ENCODE measurements at places on chromosomes 6 and 20.

DNA sequence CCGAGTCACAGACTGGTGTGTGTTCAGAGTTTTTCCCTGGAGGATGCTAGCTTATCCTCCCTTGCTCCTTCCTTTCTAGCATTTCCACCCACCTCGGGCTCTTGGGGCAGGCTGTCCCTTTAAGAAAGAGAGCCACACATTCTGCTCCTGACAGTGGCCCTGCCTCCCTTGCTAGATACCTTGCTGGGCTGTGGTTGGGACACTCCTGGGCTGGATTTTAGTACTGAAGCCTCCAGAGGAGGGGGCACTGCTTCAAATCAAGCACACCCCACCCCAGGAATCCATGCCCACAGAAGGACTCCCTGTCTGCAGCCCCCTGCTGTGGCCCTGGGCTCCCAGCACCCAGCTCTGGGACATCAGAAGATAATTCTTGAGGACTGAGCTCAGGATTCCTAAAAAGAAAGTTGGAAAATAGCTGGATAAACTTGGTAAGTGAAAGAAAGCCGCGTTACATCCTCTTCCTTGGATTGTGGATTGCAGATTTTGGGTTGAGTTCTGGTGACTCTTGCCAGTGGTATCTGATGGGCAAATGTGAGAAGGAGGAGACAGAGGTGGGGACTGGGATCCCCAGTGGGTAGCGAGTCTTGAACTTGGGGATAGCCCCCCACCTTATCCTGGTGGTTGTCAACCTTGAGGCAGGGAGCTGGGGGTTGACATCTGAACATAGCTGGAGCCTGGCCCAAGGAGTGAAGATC lies 29.0 kb downstream of the DAAM2 start:
- no peak for DNase-seq

GRCh38 chr6:37256692-37257319 lies 766 bp upstream of the TBC1D22B start:
- no peak for DNase-seq

DNA sequence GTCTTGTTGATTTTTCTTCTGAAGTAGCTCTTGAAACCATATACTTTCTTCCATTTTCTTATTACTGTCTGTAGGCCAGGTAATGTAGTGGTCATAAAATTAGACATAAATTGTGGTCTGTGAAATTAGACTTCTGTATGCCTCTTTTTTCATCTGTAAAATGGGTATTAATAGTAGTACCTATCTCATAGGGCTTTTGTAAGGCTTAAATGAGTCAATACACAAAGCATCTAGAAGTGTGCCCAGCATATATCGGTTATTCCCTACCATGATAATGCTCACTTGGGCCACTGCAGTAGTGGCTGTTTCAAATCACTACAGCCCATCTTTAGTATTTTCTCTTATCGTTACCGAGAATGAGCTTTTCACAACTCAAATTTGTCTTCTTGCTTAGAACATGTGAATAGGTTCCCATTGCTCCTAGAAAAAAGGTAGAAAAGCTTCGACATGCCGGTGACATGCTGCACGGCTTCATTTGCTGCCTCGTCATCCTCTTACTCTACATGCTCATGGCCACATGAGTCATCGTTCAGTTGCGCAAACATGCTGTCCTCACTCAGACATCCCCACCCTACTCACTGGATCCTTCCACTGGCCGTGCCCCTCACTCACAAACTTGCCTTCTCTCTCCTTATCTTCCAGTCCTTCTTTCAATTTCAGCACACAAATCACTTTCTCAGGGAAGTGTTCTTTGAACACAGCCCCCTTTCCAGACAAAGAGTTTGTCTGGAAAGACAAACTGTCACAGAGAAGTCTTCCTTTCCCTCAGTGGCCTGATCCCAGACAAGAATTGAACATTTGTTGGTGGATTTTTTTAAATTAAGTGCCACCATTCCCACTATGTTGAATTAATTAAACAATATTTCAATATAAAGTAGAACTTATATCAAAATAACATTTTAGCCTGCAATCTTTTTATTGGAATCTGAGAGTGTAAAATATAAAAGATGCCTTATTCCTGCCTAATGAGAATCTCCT lies 32.2 kb upstream of the ERVFRD-1 start:
- no peak for DNase-seq

- no peak for DNase-seq
These were observed 78.0 kb downstream of the FGD2 start for GRCh38 chr6:37083243-37084138.

- no peak for DNase-seq
These were observed 212.5 kb upstream of the ECI2 start for GRCh38 chr6:4347877-4348276.

DNA sequence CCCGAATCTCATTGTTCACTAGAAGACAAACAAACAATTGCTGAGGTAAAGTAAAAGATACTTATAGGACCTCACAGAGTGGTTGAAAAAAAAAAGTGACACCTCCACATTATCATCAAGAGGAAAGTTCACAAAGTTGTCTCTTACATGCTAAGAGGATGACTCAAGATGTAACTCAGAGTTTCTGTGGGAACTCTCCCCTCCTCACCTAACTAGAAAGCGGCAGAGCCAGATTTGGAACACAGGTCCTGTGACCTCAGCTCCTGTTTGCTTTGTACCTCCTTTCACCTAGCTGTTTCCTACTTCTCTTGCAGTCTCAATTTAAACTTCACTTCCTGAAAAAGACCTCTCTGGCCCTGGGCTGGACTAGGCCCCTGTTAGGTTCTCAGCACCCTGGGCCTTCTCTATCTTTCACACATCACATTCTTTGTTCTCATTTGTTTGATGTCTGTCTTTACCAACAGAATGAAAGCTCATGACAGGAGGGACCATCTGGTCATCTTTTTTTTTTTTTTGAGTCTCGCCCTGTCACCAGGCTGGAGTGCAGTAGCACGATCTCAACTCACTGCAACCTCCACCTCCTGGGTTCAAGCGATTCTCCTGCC lies 60.8 kb downstream of the CD24 start:
- DNase-seq, result no peak

- no peak for DNase-seq
These were observed 413.7 kb downstream of the QKI start for GRCh38 chr6:163828038-163828795.

GRCh38 chr6:115071962-115072361 lies 729.1 kb upstream of the HS3ST5 start:
- DNase-seq, result no peak

GRCh38 chr20:34069341-34070078 lies 42.5 kb downstream of the EIF2S2 start:
- DNase-seq, result peak; percentile 38

- no peak for DNase-seq
These were observed 356.8 kb downstream of the HDGFL1 start for GRCh38 chr6:22925920-22926789.

DNA sequence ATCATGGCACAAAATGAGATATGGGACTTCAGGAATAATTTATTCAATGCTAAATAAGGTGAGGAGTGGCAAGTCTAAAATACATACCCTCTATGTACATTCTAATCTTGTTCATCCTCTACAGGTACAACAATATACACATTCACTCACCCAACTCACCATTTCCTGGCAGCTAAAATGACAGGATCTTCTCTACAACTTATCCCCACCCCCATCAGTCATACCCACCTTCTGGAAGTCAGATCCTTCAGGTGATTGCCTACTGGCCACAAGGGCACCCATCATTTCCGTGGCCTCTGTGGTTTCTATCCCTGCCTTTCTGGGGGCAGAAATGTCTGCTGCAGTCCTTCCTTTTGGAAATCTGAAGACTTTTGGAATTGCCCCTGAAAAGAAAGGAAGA lies 22.8 kb upstream of the CRIP3 start:
- no peak for DNase-seq

GRCh38 chr6:149995971-149996370 lies 29.4 kb downstream of the RAET1L start:
- DNase-seq, result no peak

- DNase-seq, result no peak
These were observed 4.2 kb upstream of the MAVS start for GRCh38 chr20:3842348-3842930.

DNA sequence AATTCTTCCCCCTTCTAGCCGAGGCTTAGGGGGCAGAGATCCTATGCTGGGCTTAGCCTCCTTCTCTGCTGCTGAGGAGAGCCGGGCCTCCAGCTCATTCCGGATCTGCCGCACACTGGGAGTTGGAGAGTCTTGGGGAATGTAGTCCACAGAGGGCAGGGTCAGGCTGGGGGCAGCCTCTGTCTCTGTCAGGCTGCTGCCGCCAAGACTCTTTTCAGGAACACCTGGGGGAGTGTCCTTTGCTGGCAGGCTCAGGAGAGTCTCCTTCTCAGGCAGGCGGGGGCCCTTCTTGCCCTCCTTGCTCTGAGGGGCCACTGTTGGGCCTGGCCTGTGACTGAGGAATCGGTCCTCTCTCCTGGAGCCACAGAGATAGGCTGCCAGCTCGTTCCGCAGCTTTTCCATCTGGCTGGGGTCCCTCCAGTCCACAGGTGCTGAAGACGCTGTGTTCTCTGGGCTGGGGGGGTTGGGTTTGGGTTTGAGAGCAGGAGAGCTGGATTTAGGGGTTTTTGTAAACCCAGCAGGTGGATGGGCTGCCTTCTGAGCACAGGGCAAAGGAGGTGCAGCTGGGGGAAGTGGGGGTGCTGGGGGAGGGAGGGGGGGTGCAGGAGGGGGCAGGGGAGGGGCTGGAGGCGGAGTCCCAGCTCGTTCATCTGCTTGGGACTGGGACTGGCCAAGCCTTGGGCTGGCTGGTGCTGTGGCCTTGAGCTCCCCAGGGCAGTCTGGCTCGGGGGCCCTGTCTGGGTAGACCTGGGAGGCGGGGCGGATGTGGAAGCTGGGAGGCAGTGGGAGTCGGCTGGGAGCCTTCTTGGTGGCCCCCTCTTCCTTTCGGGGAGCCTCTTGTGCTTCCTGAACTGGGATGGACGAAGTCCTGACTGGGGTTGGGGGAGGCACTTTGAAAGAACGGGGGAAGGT lies 36.1 kb downstream of the C6orf132 start:
- no peak for DNase-seq

- DNase-seq, result no peak
These were observed 48.9 kb downstream of the ATXN1 start for GRCh38 chr6:16712255-16712930.

DNA sequence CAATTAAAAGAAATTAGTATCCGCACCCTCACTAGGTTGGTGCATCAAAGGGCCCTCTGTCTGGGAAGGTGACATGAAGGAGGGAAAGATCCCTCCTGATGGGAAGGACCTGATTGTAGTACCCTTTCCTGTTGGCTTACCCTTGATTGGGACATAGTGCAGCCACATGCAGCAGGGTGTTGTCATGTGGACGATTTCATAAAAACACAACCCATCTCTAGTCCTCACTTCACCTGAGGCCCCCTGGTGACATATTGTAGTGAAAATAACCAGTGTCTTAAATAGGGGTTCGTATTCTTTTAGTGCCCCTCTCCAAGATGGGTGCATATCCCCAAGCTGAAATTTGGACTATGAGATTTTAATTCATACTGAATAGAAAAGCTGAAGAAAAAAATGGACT lies 97.3 kb downstream of the SLX4IP start:
- DNase-seq, result no peak

DNA sequence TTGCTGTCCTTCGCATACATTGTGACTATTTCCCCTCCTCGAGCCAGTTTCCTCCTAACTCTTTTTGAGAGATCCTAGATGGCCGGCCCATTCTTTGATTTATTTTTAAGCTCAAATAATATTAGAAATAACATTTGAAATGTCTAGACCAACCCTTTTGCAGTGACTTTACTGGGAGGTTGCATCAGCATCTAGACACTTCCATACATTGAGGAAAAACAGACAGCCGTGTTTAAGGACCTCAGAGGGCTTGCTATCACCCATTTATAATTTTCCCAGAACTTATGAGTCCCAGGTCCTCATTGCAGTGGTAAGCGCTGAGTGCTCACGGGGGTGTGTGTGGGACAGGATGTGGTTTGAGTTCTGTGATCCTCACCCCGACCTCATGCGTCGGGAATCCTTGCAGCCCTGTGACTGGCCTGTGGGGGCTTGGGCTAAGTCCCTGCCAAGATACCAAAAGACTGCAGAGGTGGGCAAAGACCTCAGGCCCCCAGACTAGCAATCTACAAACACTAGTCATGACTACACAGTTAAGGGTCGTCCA lies at the start of gene GPX5:
Gene GPX5 (plus strand): TSS at position 386 of the 544 bp plus-strand sequence. CDS start 133 bp downstream, at position 519.
- no peak for DNase-seq

DNA sequence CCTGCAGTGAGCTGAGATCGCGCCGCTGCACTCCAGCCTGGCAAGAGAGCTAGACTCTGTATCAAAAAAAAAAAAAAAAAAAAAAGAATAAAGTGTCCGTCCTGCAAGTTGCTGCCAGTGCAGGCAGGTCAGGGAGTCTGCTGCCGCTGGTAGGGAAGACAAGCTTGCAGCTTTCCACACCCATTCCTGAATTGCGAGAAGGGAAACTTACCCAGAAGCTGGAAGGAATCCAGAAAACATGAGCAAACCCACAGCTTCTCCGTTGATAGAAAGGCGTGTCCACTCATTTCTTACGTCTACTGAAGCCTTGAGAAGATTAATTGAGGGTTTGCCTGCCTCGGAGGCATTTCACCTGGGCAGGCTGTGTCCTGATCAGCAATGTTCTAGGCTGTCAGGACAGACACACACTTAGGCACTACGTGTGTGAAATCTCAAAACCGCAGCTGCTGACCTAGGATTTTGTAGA lies 61.6 kb upstream of the DSP start:
- DNase-seq, result no peak

DNA sequence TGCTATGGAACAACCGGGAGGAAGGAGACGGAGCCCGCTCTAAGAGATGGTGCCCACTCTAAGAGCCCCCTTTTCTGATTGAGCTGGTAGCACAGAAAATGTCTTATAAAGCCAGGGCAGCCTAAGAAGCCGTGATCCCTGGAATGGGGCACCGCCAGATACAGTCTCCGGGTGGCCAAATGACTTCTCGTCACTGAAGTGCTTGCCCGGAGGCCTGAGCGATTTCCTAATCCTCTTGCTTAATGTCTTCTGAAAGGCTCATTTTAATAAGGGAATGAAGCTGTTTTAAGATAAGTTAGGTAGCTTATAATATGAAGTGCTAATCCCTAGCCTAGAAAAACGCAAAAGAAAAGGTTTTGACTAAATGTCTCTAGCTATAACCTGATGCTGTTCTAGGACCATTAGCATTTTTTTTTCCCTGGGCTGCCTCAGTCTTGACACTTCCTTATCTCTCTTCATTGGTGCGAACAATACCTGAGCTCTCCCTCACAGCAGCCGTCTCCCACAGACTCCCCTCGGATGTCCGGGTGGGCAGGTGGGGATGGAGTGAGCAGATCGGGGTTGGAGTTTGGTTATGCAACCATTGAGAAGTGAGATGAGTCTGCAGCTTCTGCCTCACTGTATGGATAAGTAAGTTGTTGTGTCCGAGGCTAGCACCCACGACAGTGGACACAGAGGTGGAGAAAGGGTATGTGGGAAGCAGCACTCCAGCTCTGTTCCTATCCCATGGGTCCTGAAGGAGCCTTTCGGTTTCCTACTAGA lies 559.4 kb upstream of the AGPAT4 start:
- DNase-seq, result no peak

DNA sequence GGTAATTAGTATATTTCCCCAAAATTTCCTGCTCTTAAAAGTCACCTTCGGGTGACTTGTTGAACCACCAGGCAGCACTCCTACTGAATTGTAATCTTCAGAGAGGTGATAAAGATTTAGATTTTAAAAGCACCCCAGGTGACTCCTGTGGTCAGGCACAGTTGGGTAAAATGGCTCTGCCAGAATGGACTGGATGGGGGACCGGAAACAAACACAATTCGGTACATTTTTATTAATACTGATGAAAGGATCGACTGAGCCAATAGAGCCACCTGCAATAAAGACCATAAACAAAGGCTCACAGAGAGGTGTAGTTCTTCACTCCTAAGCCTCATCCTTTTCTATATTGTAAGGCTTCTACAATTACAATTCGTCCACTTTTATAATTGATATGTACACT lies 19.6 kb upstream of the FAM83C start:
- no peak for DNase-seq

- DNase-seq, result no peak
These were observed 34.6 kb downstream of the HDAC2 start for GRCh38 chr6:113936093-113936934.

- no peak for DNase-seq
These were observed 48.1 kb downstream of the ERMARD start for GRCh38 chr6:169799474-169799926.

Measured in activated CD4-positive, alpha-beta T cell treated with anti-CD3 and anti-CD28 coated beads for 1 hour (primary cell).